ENCODE measurements at places on chromosomes 12 and 14.

GRCh38 chr14:35814371-35815005, 5.4 kb upstream of the RALGAPA1 start:
- DNase-seq = no peak

DNA sequence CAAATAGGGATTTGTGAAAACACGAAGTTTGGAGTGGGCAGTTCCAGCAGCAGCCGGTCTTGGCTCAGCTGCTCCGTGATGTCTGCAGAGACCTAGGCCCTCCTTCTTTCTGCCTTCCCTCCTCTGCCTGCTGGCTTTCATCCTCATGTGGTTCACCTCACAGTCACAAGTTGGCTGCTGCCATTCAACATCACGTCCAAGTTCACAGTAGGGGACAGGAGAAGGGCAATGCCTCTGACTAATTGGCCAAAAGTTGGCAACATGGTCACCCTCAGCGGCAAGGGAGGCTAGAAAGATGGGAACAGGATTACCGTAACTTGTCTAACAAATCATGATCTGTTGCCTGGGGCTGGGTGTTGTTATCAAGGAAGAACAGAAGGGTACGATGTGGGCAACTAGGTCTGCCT, 7.8 kb upstream of the CACNA2D4 start:
- no peak for DNase-seq

DNA sequence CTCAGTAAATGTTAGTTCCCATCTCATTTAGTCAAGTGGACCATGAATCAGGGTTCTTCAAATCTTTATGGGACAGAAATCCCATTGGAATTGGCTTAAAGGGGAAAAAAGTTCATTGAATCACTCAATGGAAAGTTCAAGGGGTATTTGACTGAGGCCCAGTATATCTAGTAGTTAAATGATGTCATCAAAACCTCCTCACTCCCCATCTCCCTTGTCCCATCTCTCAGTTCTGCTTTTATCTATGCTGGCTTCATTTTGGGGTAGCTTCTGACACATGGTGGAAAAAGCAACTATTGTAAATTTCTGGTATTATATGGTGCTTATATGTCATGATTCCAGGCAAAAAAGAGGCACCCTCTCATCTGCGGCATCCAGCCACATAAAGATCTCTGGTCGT, 51.9 kb downstream of the DAAM1 start:
- no peak for DNase-seq

DNA sequence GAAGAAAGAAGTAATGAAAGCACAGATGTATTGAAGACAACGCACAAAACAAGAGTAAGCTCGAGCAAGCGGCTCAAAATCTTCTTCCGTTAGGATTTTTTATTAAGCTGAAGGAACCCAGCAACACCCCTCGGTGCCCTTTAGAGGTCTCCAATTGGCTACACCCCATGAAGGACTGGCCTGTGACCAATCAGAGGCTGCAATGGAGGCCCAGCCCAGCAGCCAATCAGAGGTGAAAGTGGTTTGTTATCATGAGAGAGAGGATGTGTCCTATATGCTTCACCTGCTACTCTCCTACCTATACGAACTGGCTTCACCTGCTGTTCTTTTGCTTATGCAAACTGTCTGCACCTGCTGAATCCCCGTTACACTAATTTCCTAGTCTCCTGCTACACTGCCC, 358.8 kb downstream of the C12orf50 start:
- DNase-seq = no peak

DNA sequence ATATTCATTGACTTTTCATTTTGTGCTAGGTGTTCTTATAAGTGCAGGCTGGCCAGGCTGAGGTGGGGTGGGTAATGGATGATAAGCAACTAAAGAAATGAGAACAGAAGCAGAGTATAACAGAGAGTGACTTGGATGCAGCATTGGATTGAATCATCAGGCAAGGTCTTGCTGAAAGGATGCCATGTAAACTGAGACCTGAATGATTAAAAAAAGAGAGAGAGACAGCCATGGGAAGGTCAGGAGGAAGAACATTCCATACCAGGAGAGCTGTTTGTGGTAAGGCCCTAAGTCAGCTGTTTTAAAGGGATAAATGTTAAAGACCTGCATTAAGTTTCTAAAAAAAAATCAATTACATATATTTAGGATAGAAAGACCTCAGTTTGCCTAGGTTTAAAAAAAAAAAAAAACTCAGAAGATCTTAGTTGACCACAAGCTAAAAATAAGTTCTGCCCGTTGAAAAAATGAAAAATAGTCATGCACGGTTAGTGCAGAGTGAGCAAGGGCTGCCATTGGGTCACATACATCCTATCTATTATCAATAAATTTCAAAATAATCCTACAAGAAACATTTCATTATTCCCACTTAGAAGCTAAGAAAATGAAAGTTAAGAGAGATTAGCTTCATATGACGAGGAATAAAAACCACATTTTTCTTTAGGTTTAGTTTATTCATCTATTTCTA, 37.2 kb downstream of the IFNG start:
- DNase-seq = no peak

DNA sequence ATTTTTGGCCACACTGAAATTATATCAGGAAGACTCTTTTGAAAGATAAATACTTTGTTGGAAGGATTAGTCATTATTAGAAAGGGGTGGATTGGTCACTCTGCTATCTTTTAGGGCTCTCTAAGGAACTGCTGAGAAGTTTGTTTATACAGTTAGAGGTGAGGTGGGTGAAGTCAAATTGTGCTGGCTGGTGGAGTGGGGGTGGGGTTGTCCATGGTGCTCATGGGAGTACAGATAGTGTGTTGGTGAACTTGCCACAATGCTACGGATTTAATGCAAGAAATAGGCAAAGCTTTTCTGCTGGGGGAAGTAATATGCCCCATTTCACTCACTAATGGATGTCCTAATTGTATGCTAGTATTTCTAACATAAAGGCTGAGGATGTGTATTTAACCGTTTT, 35.8 kb downstream of the SUSD6 start:
- no peak for DNase-seq

DNA sequence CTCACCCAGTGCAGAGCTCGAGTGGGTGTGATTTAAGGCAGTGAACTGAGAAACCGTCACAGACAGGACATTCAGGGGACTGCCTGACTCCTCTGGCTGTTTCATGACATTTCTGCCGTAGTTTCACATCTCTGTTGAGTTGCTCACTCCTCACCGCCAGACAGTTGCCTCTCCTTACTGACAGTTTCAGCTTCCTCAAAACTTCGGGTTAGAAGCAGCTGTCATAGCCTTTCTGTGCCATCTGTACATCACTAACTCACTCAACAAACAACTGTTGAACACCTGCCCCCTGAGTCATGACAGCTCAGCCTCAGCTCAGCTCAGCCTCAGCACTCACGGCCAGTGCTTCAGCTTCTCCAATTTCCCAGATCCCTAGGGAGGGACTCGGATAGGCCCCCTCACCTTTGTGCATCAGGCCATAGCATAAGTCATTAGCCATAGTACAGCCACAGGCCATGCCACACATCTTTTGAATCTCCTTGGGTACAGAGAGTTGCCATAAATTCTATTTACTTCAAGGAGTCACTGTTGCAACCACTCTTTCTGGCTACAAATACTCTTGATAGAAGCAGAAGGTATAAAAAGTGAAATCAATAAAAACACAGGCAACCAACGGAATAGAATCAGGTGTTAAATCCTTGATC, 6.2 kb upstream of the SLC15A4 start:
- DNase-seq = no peak

- DNase-seq = no peak
Observed at GRCh38 chr14:49959822-49960408, 67.0 kb downstream of the ARF6 start.

GRCh38 chr14:35215110-35215813, 76.9 kb upstream of the PSMA6 start:
- DNase-seq = no peak

DNA sequence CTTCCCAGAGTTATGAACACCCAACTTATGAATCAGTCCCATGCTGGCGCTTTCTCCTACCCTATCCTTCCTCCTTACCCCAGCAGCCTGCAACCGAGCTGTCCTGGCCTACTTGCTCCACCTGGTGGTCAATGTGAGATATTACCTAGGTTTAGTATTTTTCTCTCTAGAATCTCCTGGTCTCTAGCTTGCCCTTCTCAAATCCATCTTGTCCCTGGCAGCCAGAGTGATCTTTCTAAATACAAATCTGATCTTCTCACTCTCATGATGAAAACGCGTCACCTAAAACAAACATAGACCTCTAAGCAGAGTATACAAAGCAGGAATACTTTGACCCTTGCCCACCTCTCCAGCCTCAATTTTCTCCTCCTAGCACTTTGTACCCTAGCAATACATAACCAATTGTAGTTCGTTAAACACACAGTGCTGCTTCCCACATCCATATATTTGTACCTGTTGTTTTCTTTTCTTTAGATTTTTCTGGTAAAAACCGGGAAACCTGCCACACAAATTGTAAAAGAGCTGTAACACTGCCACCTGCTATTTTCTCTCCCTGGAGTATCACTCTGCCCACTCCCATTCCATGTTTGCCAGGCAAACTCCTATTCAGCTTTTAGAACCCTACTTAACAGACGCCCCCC, 20.0 kb upstream of the TCP11L2 start:
- no peak for DNase-seq

- no peak for DNase-seq
Observed at GRCh38 chr12:75414671-75415070, 23.8 kb downstream of the GLIPR1L2 start.

GRCh38 chr12:83823386-83824045, 1089.1 kb downstream of the SLC6A15 start:
- no peak for DNase-seq

DNA sequence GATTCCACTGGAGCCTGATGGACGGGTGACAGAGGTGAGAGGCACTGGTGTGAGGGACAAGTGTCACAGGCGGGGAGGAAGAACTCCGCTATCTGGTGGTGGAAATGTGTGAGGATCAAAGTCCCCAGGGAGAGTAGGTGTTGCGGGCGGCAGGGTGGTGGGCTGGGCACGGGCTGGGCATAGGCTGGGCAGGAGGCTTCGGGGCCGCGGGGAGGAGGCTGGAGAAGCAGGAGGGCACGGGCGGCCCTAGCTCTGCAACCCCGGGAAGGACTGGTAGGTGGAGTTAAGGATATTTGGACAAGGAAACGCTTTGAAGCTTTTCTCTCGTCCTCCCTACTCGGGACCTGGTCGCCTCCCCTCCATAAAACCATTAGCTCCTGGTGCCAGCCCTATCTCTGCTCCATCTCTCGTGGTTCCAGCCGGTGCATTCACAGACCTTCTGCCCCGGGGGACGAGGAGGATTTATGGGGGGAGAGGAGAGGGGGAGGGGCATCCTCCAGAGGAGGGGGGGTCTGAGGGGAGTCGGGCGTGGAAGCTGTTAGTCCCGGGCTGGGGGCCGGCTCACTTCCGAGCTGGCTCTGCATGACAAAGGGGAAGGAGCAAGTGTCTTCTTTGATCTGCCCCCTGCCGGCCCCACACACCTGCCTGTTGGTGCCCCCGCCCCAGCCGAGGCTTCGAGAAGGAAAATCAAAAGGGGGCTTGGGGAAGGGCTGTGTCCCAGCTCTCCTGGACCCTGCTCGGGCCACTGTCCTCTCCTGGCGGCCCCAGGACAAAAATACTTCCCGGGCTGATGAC, 504 bp downstream of the WNT5B start:
- DNase-seq = no peak

DNA sequence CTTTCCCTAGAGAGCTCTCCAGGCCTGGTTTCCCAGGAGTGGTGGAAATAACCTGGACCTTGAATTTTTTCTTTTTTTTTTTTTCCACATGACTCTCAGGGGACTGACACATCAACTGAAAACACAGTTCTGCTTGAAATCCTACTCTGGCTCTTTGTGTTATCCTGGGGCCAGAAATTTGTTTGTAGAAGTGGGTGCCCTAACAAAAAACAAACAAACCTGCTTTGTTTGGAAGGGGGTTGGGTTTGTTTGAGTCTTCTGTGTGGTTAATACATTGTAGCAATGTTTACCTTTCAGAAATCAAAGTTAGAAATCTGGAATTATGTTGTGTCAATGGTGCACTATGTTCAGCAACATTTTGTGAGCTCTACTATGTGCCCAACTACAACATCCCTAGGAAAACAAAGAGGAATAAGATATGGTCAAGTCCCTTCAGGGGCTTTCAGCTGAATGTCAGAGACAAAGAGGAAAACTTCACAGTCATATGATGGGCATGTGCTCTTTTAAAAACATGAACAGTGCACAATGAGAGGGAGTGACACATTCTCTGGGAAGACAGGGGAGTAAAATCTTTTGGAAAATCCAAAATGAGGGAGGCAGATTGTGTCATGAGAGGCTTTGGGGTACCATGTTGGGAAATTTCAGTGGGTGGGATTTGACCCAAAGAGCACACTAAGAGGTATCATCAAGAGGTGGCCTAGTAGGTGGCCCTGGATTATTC, 1.5 kb upstream of the IGF1 start:
- DNase-seq = no peak

Measured in occipital lobe (tissue), 3 donors.